Renal cortical epithelial cell (primary cell): ENCODE measurements at places on chromosomes 11 and 22.

DNA sequence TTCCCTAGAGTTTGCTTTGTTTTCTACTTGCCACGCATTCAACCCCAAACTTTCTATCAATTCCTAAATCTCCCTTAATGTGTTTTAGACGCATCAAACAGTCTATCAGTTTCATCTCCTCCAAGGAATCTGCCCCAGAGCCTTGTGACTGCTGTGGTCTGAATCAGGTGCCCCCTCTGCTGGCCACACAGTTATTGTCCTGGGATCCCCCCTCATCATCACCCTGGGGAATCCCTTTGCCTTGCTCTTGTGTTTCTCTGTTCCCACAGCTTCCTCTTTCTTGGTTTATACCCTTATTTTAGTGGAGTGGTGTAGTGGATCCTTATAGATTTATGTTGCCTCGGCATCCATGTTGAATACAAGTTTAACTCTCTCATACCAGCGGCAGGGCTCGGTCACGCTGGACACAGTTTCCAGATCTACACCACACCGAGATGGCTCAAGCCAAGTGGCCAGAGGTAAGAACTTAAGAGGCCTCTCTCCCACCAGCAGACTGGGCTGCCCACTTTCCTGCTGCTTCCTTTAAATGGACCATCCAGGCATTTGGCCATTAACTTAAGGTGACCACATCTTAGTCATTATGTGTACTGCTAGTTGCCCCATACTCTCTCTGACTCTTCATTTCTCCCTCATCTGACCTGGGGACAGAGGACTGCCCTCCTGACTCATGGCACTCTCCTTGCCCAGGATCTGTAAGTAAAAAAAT is 8.2 kb downstream of the UPB1 start:
- peak; percentile 79 for DNase-seq

DNA sequence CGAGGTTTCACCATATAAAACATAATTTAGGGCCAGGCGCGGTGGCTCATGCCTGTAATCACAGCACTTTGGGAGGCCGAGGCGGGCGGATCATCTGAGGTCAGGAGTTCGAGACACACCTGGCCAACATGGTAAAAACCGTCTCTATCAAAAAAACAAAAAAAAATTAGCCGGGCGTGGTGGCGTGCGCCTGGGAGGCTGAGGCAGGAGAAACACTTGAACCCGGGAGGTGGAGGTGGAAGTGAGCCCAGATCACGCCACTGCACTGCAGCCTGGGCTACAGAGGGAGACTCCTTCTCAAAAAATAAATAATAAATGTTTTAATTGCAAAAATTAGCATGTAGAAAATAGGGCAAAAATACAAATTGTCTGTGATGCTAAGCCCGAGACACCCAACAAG is 993 bp upstream of the SFI1 start:
- no peak for DNase-seq

- peak; percentile 95 for DNase-seq
These were observed at the start of gene ZNHIT2 for GRCh38 chr11:65117206-65118096. ZNHIT2 (minus strand) TSS chr11:65117701; CDS start chr11:65117653, 48 bp downstream.

DNA sequence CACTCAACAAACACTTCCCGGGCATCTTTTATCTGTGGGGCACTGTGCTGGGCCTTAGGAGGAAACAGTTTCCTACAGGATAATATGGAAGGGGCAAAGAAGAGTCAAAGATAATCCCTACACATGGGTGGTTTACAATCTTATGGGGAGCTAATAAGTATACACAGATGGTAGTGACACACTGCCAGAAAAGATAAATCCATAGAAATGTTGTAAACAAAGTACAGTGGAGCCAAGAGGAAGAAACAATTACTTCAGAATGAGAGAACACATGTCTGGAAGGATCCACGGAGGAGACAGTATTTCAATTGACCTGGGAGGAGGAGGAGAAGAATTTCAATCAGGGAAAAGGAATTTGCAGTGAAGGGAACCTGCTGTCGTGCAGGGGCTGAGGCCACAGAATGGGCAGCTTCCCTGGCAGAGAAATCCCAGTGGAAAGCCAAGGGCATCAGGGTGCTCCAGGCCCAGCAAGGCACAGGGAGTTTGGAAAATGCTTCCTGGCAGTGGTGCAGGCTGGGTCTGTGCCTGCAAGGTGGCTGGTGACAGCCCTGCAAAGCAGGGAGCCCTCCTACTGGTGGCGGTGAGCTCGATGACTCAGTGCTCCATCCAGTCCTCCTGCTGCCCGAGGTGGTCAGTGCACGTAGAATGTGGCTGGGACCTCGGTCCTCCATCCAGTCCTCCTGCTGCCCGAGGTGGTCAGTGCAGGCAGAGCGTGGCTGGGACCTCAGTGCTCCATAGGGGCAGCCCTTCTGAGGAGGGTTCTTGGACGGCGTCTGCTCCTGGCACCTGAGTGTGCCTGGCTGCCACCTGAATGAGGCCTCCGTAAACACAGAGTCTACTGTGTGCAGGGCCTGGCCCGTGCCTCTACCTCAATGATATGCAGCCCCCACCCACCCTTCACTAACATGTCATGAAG is 444.3 kb upstream of the B3GAT1 start:
- DNase-seq: no peak

DNA sequence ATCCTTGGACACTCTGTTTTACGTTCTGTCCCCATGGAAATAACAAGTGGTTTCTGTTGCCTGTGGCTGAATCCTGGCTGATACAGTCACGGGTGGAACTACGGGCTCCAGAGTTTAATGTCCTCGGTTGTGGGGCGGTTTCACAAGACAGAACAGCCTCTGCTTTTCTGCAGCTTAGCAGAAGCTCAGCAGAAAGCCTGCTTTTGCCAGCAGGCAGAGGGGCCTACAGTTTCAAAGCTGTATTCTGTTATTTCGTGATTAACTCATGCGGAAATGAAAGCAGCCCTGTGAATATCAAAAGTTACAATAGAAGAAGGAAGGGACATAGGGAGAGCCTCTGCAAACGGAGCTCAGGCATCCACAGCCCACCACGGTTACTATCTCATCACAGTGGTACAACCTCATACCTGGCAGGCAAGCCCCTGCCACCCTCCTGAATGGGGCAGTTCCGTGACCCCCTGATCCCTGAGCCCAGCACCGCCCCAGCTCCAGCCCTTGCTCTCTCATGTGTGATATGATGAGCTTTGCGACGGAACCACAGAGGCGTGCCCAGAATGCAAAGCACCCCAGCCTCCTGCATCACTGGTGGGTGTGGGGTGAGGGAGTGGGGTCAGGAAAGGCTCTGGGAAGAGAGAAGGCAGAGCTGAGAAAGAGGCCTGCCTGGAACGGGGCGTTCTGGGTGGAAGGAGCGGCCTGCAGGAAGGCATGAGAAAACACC is 360.6 kb downstream of the BRD1 start:
- no peak for DNase-seq
